Brain (organoid and tissue), 16 donors: ENCODE measurements at places on chromosomes 5 and 9.

- DNase-seq, result no peak
Measured at GRCh38 chr5:56522960-56523359, 289.8 kb upstream of the ANKRD55 start.

- no peak for DNase-seq
Measured at GRCh38 chr5:67887748-67888161, 327.8 kb upstream of the PIK3R1 start.

DNA sequence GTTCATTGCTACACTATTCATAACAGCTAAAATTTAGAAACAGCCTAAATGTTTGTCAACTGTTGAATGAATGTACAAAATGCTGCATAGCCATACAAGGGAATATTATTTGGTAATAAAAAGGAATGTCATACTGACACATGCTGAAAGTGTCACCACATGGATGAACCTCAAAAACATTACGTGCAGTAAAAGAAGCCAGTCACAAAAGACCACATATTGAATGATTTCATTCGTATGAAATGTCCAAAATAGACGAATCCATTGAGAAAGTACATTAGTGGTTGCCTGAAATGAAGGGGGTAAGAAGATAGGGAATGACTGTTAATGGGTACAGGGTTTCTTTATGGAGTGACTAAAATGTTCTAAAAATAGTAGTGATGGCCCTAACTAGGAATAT is 11.6 kb upstream of the ECM2 start:
- no peak for DNase-seq

GRCh38 chr9:13049223-13049622 is 230.3 kb downstream of the MPDZ start:
- peak; percentile 52 for DNase-seq

DNA sequence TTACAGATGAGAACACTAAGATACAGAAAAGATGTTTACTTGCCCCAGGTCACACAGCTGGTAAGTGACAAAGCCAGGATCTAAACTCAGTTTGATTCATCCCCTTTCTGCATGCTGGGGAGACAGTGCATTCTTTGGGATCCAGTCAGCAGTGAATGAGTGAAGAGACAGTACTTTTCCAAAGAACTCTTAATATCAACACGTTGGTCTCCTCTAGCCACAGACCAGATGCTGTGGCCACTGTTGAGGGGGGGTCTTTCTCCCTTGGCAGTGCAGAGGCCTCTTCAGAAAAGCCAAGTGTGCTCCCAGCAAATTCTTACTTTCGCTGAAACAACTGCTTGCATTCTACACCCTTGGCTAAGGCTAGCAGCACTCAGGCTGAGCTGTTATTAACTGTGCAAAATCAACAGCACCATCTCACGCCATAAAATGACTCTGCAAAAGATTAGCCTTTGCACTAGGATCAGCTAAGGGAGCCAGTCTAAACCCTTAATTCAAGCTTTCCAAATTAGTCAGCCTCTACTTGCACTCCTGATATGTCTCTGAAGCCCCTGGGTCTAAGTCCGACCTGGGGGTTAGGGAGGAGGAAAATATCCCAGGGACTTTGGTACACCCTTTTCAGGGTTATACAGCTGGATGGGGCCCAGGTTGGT is 4.8 kb upstream of the TMEM171 start:
- DNase-seq, result no peak

DNA sequence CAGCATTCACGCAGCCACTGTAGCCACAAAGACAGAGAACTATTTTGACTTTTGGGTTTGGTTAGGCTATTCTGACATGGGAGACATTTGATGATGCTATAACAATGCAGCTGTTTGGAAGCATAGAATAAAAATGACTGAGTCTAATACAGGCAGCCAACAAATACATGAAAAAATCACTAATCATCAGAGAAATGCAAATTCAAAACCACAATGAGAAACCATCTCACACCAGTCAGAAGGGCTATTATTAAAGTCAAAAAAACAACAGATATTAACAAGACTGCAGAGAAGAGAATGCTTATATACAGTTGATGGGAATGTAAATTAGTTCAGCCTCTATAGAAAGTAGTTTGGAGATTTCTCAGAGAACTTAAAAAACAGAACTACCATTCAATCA is 107.1 kb upstream of the POC5 start:
- no peak for DNase-seq
